Tongue (tissue), 3 donors: ENCODE measurements at places on chromosomes 3 and 15.

- DNase-seq = no peak
Measured at GRCh38 chr3:63940389-63940757, 28.2 kb upstream of the SCAANT1 start.

GRCh38 chr15:35000511-35000910 is 12.4 kb upstream of the ZNF770 start:
- DNase-seq = no peak

- DNase-seq = no peak
Measured at GRCh38 chr15:51184627-51185026, 89.9 kb upstream of the TNFAIP8L3 start.

DNA sequence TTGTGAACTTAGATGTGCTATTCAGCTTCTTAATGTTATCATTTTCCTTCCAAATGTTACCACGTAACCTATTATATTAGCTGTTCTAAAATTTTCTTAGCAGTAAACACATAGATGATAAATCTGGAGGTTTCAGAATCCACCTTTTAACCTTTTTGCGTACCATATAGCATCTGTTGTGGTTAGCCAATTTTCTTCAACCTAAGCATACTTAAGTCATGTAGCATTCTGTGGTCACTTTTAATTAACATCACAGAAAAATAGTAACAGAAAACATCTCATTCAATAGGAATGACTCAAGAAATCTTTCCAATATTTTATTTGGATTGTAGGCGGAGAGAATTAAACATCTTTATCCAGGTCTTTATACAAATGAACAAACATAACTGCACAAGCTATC is 1465.3 kb upstream of the GBE1 start:
- DNase-seq = no peak

- no peak for DNase-seq
Measured at GRCh38 chr3:100159331-100160153, 45.2 kb upstream of the FILIP1L start.

DNA sequence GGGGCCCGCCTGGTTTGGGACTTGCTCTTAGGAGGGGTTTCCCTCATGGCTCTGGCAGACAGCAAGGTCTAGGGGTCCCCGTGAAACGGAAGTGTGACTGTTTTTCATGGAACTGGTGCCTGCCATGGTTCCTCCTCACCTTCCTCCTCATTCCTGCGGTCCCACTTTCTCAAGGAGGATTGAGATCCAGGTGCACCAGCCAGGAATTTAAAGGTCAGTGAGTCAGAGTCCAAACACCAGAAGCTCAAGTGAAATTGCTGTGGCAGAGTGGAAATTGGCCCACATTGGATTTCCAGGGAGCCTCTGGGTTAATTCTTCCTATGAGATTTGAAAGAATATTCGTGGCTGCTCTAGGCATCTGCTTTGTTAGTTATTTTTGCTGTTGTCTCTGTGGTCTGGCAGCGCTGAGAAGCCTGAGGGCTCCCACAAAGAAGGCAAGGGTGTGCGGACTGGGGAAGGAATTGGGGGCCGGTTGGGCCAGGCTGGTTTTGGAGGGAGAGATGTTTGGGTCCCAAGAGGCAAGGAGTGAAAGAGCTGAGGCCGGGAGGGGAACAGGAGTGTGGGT is 60.4 kb upstream of the TNFAIP8L3 start:
- DNase-seq = no peak
